ENCODE measurements at places on chromosomes 6 and 20.

DNA sequence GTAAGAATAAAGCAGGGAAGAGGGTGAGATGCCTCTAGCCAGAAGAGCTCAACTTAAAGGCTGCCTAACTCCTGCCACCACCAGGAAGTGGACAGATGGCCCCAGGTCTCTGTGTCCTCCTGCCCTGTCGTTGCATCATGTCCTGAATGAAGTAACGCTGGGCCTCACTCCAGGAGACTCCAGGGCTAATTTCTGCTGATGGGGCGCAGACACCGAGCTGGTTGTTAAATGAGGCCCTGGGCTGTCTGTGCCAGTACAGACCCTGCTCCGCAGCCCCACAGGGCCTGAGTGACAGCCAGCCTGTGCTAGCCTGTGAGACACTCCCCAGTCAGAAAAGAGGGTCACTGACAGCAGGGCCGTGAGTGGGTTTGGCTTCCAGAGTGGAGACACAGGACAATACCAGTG is 6.5 kb downstream of the IP6K3 start:
- DNase-seq = no peak

DNA sequence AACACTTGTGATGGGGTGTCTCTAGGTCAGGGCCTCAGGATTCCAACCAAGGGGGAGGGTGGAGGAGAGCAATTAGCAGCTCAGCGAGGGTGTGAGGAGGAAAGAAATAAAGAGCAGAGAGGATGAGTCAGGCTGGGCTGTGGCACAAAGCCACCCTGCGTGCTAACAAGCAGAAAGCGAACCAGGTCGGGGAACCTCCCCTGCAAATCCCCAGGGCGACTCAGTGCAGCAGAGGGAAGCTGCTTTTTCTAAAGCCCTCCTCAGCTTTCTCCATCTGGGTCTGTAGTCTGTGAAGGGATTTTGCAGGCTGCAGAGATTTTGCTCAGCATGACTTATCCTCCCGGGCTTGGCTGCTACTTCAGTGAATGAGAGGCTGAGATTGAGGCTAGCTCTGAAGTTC is 6.6 kb upstream of the SPO11 start:
- no peak for DNase-seq

GRCh38 chr6:100693249-100693927 is 187.7 kb downstream of the ASCC3 start:
- DNase-seq = no peak

DNA sequence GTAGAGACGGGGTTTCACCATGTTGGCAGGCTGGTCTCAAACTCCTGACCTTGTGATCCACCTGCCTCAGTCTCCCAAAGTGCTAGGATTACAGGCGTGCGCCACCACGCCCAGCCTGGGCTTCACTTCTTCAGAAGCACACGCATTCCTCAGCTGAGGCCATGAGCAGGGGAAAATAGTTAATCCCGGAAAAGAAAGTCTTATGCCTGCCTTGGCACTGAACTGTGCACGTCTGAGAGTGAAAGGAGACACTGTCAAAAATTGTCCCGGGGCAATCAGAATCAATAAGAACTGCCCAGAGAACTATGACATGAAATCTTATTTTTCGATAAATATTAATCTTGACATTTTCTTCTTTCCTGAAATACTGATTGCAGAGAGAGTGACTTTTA is 2.8 kb downstream of the BTN2A2 start:
- no peak for DNase-seq

DNA sequence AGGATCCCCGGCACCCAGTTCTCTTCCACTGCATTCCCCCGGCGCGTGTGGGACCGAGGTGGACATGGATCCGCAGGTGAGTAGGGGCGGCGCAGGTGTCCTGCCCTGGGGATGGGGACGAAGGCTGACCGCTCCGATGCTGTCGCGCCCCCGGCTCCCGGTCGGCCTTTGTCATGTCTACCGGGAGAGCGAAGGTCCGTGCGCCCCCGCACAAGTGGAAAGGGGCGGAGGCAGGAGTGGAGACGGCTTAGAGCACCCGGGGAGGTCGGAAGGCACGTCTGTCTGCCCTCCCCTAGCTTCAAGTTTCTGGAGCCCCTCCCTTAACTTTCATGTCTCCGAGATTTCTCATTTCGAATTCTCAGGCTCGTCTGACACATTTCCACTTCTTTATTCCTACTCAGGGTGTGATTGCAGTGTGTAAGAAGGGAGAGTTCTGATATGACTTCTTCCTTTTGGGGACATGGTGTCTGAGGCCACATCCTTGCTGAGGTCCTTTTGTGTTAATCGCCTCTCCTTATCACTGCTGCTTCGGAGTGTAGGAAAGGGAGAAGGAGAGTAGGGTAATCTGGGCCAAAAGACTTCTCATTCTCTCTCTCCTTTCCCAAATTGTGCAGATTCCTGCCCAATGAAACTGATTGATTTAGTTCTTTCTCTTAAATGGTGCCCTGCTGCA is 435 bp downstream of the KIFC1 start:
- DNase-seq = peak; percentile 67

GRCh38 chr6:102197211-102197610 is 803.7 kb downstream of the GRIK2 start:
- no peak for DNase-seq

DNA sequence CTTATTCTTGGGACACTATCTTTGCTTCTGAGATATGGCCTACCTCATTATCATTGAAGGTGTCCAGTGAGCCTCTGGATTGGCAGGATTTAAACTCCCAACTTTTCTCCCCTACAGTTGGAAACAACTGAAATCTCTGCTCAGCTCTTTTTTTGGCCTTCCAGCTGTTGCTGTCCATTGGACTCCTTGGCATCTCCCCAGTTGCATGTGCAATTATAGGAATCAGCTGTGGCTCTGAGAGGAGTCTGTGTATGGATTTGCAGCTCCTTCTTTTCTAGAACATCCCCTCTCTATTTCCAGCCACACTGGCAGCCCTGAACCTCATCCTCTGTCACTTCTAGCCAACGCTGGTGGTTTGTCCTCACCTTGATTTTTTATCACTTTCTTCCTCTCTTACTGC is 21.2 kb downstream of the RAB22A start:
- DNase-seq = no peak

Data from stimulated activated CD4-positive, alpha-beta T cell treated with anti-CD3 and anti-CD28 coated beads, Interleukin-2, amount 100 ng/mL, for 24 hours (primary cell).